Activated CD4-positive, alpha-beta T cell treated with anti-CD3 and anti-CD28 coated beads, Interleukin-10, Interleukin-2, amounts not matched to agents 100 ng/mL and 50 ng/mL, durations not matched to agents 16 hours and 8 hours (primary cell): ENCODE measurements at places on chromosomes 6 and 20.

GRCh38 chr6:151998784-151999183, 191.3 kb downstream of the ESR1 start:
- no peak for DNase-seq

GRCh38 chr6:15520626-15521203, 142.1 kb downstream of the DTNBP1 start:
- DNase-seq = no peak

DNA sequence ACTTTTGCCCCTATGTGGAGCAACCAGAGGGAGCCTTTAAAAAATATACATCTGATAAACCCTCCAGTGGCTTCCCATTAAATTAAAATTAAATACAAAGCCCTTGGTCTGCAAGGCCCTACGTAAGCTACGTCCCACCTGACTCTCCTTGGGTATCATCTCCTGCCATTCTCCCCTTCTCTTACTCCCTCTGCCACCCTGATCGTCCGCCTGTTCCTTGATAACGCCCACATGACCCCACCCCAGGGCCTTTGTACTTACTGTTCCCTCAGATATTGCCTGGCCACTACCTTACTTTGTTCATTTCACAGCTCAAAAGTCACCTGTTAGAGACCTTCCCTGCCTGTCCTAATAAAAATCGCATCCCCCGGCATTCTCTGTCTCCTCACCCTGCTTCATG, 5.4 kb upstream of the NFATC2 start:
- DNase-seq = no peak

DNA sequence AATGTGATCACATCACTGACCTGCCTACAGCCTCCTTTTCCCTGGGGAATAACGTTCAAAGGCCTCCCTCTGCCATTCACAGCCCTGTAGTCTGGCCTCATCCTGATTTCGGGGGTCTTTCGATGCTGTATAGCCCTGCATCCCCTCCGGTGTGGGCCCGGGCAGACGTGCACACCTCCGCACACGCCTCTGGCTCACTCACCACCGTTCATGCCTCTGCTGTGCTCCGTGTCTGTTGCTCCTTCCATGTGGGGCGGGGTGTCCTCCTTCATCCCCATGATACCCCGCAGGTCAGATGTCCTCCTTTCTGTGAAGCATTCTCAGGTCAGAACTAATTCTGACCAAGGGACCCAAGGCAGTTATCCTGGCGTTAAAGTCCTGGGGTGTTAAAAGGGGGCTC, 13.8 kb upstream of the RBM38 start:
- DNase-seq = no peak

- DNase-seq = no peak
Measured at GRCh38 chr6:161295784-161296183, 21.9 kb upstream of the AGPAT4 start.
